Left forelimb (tissue), 1 donor: ENCODE measurements at places on chromosomes 4 and X.

DNA sequence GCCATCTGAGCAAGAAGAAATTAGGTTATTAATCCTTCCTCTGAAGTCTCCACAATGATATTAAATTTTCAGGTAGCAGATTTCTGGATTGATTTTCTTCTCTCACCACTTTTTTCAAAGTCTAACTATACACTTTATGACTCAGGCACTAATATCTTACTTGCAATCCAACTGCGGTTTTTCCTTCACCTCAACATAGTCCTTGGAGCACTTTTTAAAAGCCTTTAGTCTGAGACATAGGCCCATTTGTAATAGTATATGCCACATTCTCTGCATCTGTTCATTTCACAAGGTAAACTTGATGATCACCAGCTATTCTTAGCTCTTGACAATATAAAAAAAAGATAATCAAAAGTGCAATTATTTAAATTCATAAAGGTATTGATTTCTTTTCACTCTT, 55.9 kb upstream of the EDNRA start:
- no peak for DNase-seq

- DNase-seq, result no peak
Observed at GRCh38 chr4:3783693-3784306, 17.6 kb downstream of the ADRA2C start.

GRCh38 chr4:176137631-176138030, 57.8 kb downstream of the SPATA4 start:
- DNase-seq, result no peak

DNA sequence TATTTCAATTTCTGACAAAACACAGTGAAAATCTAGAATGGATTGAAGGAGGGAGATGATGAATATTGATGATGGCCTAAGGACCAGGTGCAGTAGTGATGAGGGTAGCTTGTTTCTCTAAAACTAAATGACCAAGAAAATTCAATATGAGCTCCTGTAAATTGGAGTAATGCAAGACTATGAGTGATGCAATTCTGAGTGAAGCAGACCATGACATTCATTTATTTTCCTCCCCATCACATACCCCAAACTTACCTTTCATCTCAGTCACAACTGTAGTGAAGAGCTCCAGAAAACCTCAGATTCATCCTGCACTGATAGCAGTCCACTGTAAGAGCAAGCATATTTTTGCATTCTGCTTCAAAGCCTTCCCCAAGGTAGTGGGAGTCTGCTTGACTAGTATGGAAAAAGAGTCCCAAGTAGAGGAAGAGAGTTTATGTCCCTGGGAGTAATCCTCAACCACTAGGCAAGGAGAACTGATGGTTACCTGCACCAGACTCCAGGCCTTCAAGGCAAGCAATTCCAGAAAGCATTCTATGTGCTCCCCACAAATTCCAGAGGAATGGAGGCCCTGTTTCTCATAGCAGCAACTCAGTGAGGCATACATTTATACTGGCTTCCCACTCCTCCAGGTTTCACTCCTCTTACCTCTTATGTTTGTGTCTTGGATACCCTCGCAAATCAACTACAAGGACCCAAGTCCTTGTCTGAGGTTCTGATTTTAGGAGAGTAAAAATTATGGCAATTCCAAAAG, 47.2 kb downstream of the CXCL1 start:
- no peak for DNase-seq

- no peak for DNase-seq
Observed at GRCh38 chrX:79412972-79413371, 45.8 kb upstream of the ITM2A start.
